Adipocyte (in vitro differentiated cells): ENCODE measurements at places on chromosomes 16 and 17.

DNA sequence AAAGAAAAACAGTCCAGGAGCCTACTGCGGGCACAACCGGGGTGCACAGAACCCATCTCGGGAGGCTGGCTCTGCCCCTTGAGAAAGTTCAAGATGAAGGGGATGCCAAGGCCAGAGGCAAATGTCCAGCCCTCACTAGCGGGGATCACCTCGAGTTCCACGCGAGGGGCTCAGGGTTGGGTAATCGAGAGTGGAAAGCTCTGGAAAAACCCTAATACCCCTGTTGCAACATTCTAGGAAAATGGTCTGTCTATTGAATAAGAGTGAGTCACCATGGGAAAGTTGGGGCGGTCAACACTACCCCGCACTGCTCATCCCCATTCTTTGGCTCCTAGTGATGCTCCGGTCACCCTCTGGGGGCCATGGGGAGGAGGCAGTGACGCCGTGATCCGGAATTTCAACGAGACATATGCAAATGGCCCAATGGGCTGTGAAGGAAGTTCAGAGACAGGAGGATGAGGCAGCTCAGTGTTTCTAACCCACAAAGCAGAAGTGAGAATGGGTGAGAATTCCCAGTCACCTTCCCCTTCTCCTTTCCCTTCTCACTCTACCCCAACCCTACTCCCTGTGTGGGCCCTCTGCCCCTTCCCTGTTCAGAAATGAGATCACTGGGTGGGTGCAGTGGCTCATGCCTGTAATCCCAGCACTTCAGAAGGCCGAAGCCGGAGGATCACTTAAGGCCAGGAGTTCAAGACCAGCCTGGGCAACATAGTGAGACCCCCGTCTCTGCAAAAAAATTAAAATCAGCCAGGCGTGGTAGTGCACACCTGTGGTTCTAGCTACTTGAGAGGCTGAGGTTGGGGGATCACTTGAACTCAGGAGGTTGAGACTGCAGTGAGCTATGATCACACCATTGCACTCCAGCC, 22.4 kb downstream of the SOCS3 start:
- no peak for DNase-seq

DNA sequence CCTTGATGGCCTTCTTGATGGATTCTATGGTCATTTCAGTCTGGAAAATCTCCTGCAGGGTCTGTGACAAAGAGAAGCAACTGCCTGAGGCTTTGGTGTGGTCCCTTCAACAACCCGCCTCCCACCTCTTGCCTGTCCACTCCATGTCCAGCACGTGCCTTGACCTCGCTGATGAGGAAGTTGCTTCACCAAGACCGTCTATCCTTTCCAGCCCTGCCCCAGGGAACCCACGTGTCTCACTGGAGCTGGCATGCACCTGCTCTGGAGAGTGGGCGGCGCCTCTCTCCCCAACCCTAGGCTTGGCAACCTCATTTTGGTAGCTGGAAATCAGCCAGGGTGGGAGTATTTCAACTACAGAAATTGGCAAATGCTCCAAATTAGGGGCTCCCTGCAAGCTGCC, 32.6 kb downstream of the TEKT3 start:
- DNase-seq: no peak

DNA sequence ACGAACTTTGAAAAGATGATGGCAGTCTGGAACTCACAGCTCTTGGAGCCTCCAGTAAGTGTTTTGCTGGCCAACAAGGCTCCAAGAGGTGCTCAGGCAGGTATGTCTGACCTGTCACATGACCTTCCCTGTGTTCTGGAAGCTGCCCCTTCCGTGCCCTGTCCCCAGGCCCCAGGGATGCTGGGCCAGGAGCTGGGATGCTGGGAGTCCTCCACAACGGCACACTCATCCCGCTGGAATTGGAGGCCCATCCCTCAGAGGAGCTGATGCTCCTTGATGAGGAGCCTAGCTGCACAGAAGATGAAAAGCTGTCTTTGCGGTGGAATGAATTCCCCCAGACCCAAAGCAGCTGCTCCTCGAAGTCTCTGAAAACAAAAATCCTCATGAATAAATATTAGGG, 47.8 kb downstream of the HOXB1 start:
- DNase-seq: no peak

DNA sequence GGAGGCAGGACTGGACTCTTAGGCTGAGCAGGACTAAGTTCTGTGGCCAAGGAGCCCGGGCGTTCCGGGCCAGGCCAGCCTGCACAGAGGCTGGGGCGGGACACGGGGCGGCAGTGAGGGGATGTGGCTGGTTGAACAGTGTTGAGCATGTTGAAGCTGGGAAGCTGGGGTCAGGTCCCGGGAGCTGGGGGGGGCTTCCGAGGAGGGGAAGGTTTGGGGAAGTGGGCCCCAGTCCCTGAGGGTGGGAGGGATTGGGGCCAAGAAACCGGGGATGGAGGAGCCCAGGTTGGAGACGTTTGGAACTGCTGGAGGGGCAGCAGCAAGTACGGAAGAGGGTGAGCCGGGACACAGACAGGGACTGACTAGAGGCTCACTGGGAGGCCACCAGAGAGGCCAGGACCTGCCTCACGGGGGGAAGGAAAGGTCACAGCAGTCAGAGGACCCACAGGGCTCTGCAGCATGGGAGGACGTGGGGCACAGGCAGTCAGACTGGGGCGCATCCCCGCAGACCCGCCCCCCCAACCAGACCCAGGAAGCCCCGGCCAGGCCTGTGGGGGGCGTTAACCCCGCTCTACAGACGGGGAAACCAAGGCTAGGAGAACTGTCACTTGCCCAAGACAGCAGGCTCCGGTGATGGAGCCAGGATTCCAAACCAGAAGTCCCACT, 9.5 kb downstream of the TAX1BP3 start:
- DNase-seq: no peak

DNA sequence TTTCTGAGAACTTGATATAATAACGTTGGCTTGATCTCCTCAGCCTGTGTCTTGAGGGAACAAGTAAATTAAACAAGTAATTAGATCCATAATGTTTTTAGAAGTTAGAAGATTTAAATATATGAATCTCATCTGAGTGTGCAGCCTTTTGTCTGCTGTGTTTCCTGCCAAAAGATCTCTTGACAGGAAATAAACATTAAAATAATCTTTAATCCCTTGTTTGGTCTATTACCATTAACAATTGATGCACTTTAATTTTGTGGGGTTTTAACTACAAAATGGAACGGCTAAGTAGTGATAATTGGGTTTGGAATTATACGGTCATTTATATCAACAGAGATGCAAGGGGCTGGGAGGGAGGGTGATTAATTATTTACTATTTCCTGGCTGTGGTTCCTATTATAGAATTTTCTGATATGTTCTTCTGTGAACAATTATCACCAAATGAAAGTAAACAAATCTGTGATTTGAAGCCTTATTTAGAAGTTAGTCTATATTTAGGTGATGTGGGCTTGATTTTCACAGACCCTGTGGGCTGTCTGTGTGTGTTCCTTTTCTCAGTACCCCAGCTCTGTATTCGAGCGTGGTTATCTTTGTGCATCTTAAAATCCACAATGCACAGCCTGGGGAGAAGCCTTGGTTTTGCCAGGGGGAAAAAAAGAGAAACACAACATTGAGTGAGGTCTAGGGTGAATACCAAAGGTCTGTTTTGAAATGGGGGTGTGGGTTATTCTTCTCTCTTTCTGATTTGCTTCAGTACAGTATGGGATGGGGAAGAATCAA, 556.1 kb downstream of the WWOX start:
- DNase-seq: no peak

DNA sequence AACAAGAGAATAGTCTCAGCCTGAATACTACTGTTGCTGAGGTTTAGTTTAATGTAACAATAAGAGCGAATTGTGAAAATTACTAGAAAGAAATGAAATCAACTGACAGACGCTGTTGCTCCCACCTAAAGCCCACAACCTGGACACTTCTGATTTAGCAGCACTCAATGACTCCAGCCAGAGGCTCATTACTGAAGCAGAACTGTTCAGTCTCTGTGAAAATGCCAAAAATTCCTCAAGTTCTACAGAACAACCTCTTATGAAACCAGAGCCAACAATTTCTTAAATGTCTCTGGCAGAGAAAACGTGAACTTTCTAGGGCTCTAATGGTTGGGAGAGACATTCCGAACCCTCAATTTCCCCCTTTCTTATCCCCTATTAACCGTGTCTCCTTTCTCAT, 9.9 kb downstream of the PSME3IP1 start:
- peak; percentile 86 for DNase-seq

DNA sequence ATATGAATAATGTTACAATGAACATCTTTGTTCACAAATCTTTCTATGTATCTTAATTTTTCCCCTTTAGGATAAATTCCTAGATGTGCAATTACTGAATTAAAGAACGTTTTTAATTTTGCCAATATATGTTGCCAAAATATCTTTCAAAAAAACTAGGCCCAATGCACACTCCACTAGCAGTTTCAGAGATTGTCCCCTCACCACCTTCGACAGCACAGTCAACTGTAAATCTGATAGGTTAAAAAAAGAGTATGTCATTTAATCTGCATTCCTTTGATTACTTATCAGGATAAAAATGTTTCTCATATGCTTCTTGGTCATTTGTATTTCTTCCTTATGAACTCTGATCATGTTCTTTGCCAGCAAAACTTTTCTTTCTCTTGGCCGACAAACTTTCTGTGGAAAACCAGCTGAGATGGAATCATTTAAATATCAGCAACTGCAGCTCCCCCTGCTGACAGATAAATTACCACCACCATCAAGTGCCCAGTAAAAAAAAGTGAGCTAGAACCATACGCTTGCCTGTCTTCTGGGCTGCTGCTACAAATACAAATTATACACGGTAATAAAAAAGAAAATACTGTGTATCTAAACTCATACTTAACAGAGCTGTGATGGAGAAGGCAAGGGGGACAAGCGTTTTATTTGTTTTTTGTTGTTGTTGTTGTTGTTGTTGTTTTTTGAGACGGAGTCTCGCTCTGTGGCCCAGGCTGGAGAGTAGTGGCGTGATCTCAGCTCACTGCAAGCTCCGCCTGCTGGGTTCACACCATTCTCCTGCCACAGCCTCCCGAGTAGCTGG, 19.6 kb upstream of the KANSL1 start:
- peak; percentile 97 for DNase-seq

DNA sequence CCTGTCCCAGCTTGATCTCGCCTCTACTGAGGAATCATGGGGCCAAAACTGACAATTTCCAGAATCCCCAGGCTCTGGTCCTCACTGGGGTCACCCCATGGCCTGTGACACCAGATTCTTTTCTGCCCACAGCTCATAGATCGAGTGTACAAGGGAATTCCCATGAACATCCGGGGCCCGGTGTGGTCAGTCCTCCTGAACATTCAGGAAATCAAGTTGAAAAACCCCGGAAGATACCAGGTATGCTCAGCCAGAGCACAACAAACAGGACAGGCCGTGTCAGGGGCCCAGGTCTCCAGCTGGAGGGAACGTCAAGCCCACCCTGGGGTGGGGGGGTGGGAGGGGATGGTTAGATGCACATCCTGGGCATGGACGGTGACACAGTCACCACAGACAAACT, 17.5 kb downstream of the USP6 start:
- DNase-seq: no peak

DNA sequence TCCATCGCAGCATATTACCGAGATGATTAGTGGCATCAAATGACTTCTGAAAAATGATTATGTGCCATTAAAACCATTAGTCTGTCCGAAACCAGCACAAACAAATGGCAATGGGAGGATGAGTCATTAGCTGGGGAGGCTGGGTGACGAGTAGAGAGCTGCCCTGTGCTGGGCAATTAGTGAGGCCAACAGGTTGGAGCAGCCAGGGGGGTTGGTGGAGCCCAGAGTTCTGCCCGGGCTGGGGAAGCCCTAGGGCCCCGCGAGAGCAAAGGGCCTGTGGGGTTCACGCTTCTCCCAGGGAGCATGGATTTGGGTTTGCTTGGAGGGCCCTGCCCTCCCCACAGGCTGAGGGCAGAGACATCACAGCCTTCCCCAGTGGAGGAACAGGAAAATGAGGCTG, 152.1 kb upstream of the RPL38 start:
- no peak for DNase-seq

DNA sequence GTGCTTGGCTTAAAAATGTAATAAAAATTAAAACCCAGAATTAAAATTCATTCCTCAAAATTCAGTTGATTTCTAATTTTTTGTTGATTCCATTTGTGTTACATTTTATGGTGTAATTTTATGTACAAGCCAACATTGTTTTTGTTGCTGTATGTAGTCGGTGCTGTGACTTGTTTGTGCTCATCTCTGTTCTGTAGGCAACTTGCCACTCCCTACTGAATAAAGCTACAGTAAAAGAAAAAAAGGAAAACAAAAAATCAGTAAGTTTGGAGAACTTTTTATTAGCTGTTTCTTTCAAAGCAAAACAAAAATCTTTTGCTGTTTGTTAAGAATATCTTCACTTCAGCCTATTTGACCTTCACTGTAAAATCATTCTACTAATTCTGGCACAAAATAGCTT, 44.3 kb downstream of the OMG start:
- DNase-seq: no peak

DNA sequence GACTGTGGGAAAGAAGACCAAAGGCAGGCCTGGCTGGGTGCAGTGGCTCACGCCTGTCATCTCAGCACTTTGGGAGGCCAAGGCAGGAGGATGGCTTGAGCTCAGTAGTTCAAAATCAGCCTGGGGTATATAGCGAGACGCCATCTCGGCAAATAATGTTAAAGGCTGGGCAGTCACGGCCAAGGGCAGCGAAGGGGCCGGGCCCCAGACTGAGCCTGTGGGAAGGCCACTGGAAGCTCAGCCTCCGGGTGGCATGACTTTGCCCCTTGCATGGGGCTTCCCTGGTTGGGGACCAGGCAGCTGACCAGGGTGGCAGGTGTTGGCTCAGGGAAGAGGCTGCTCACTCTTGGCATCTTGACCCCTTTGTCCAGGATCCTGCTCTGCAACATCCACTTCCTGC, 14.0 kb upstream of the CD300LD start:
- no peak for DNase-seq

- DNase-seq: peak; percentile 54
Measured at GRCh38 chr16:47492428-47493377, 31.6 kb downstream of the PHKB start.

DNA sequence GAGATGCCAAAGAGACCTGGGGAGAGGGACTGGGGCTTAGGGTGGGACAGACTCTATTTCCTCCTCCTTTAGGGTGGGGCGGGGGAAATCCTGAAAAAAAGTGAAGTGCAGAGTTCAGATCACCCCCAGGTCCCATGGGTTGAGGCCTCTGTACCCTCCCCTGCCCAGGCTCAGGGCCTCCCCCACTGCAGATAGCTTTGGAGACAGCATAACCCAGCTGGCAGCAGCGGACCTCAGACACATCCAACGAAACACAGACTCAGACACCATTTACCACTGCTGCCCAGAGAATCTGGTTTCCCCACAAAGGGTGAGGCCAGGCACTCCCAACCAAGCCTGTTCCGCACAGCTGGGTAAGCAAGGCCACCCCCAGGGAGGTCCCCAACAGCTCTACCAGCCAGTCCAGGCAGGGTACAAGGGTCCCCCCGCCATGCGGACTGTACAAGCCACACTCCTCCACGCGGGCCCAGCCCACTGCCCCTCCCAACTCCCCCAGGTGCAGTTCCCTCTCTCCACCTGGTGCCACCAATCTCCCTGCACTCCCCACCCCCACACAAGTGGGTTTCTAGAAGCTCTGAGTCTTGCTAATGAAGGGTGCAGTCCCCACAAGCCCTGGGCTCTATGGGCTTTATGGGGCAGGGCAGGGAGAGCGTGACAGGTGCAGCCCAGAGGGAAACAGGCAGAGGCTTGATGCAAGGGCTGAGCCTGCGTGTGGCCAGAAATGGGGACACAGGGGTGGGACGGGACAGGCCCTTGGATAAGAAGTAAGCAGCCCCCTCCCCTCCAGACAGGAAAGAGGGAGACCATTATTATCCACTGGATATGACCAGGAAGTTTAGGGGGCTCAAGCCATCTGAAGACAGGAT, 8.9 kb downstream of the RHBDF2 start:
- DNase-seq: no peak

- DNase-seq: no peak
Measured at GRCh38 chr17:66920950-66921349, 43.6 kb upstream of the CACNG4 start.

GRCh38 chr17:43636426-43636825, 25.3 kb downstream of the MEOX1 start:
- no peak for DNase-seq
